ENCODE measurements at places on chromosomes 3 and 15.

DNA sequence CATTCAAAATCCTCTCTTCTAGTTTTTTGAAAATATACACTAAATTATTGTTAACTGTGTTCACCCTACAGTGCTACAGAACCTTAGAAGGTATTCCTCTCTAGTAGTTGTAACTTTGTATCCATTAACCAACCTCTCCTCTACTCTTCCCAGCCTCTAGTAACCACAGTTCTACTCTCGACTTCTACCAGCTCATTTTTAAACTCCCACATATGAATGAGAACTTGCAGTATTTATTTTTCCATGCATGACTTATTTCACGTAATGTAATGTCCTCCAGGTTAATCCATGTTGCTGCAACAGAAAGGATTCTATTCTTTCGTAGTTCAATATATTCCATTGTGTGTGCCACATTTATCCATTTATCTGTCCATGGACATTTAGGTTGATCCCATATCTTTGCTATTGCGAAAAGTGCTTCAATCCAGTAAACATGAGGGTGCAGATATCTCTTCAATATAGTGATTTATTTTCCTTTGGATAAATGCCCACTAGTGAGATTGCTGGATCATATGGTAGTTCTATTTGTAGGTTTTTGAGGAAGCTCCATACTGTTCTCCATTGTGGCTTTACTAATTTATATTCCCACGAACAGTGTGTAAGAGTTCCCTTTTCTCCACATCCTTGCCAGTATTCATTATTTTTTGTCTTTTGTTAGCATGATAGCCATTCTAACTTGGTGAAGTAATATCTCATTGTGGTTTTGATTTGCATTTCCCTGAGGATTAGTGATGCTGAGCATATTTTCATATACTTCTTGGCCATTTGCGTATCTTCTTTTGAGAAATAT is 113.7 kb upstream of the SMAD3 start:
- peak; percentile 47 for DNase-seq

GRCh38 chr15:67937153-67937761 is 97.4 kb upstream of the RNU6-1 start:
- DNase-seq: peak; percentile 37

- DNase-seq: no peak
Observed at GRCh38 chr3:11724615-11725339, 81.1 kb upstream of the VGLL4 start.

GRCh38 chr3:189572249-189572648 is 58.9 kb upstream of the TP63 start:
- DNase-seq: peak; percentile 90

- no peak for DNase-seq
Observed at GRCh38 chr3:185560676-185561075, 8.3 kb upstream of the LIPH start.

DNA sequence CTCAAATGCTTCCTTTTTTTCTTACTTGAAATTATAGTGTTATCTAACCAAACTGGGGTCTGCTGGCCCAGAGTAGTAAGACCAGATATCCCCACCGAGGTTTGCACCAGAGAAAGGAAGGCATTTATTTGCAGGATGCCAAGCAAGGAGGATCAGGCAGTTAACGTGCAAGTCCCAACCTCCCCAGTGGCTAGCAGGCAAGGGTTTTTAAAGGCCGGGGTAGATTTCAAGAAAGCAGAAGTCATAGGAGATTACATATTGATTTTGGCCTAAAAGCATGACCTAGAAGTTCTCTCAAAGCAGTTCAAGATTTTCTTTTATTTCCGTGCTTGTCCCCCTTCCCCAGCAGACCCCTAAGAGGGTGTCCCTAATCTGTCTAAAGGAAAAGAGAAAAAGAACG is 32.8 kb upstream of the STRIT1 start:
- DNase-seq: no peak

DNA sequence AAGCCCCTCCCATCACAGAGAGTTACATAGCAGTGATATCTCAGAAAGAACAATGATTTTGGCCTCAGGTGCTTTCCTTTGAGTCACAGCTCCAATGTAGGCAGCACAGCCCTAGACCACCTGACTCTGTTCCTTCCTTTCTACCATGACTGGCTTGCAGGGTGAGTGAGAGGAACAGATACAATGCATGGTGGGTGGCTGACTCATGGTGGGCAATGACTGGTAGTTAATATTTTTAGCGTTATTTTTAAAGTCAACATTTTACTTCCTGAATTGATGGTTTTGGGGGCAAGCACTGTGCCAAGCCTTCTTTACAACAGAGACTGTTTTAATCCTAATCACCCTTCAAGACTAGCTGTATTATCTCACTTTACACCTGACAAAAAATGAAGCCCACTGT is 32.8 kb upstream of the ST3GAL6 start:
- peak; percentile 84 for DNase-seq

GRCh38 chr15:36810656-36811449 is 231.4 kb downstream of the CDIN1 start:
- DNase-seq: no peak

GRCh38 chr15:56320861-56321260 is 44.4 kb upstream of the TEX9 start:
- DNase-seq: peak; percentile 27

GRCh38 chr3:193768070-193768394 is 175.0 kb downstream of the OPA1 start:
- peak; percentile 40 for DNase-seq

DNA sequence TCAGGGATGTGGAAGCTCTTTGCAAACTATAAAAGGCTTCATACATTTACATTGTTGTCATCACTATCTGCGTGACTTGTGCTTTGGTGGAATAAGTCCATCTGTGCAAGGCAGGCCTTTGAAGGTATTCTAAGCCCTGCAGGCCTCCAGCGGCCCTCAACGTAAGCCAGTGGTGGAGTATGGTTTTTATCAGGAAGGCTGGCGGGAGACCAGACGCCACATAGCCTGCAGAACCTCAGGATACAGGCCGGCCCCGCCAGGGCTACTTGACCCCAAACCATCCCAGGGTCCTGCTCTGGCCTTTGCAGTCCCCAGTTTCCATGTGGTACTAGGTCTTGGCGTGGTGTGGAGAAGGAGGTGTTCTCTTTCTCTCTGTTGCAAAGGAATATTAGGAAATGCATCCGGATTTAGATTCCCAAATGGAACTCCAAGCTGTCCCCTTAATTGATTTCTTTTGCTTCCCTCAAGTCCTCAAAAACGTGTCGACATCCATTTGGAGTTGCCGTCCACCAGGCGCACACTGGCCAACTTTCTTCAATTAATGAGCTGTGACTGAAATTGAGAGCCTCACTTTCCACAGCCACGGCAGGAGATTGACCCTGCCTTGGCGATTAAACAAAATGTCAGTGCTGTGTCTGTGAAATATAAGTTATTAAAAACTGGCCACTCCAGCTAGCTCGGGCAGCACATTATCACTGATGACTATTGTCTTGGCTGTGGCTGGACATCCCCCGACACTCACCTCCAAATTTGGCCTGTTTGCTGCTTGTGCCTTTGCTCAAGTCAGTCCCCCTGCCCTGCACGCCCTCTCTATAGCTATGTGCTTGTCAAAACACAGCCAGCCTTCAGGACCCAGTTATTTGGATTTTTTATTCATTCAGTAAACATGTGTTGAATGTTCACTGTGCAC is 239.8 kb upstream of the TLE3 start:
- DNase-seq: no peak

DNA sequence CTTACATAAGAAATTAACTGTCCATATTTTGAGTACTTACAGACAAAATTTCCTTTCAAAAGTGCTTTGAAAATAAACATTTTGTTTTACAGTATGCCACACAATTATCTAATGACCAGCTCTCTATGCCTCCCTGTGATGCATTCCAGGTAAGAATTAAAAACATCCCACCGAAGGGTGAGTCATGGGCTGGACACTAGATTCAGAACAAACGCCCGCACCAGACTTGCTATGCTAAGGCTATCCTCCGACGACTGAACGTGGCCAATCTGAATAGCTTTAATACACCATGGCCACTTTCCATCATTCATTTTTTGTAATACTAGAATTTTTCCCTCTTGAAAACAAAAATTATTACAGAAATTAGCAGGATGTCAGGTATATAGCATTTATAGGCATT is 139.8 kb upstream of the TNIK start:
- no peak for DNase-seq

DNA sequence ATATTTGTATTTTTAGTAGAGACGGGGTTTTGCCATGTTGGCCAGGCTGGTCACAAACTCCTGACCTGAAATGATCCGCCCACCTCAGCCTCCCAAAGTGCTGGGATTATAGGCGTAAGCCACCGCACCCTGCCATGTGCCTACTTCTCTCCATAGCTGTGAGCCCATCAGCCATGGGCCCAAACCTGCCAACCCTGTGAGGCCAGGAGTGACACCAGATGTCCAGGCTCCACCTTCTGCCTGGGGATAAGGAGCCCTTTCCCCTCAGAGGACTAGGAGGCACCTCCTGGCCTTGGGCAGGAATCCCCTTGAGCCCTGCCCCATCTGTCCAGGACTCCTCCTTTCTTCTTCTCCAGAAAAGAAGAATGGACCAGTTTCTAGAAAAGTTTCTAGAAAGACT is 14.2 kb upstream of the RFT1 start:
- no peak for DNase-seq

- DNase-seq: peak; percentile 41
Observed at GRCh38 chr15:29889542-29890329, 67.5 kb upstream of the TJP1 start.

DNA sequence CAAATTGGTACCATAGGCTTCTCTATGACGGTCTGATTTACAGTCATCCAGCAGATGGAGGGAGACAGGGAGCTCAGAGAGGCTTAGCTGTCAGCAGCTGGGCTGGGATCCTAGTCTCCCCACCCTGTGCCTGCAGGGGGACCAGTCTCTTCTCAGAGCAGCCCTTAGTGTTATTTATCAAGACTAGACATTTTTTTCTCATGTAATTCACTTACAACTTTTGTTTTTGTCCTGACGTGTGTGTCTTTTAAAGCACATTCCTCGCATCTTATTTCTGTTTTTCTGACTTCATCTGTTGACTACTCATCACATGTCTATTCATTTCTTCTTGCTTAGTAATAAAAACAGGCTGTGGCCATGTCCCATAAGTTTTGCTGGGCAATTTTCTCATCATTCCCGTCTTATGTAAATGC is 116.1 kb downstream of the KLF13 start:
- DNase-seq: peak; percentile 70

DNA sequence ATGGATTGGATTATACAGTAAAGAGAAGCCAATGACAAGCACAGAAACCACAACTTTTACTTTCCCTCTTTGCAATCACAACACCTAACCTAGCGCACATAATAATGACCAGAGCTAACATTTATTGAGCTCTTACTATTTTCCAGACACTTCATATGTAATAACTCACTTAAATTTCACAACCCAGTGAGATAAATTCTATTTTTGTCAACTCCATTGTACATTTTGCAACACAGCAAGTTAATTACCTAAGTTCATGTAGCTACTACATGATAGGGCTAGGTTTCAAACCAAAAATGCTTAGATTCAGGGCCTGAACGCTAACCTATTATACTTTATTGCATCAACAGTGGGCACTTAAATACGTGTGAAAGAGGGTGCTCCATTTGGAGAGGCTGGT is 89.5 kb downstream of the GADL1 start:
- no peak for DNase-seq

DNA sequence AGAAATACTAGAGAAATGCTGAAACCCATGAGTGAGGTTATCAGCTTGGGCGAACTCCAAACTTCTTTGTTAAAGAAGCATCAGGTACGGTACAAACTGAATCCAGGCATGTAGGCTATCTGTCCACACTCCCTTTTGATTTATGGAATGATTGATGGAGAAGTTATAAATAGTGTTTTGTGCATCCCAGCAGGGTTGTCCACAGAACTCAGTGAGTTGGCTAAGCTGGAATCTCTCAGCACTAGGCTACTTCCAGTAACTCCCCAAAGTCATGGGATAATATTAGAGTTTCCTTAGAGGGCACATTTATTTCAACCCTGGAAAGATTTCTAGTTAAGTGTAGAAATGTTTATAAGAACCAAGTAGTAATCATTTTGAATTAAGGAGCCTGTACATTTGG is 186.2 kb upstream of the CRBN start:
- DNase-seq: no peak

GRCh38 chr3:157388976-157389375 is 47.7 kb upstream of the PTX3 start:
- DNase-seq: peak; percentile 20

- no peak for DNase-seq
Observed at GRCh38 chr3:71041371-71041770, 542.2 kb downstream of the FOXP1 start.

GRCh38 chr15:57085267-57085666 is 166.8 kb downstream of the TCF12 start:
- DNase-seq: peak; percentile 62

- DNase-seq: no peak
Observed at GRCh38 chr3:18739099-18739433, 313.9 kb upstream of the SATB1 start.

- DNase-seq: no peak
Observed at GRCh38 chr3:159185443-159186050, 383.7 kb downstream of the MFSD1 start.

- DNase-seq: no peak
Observed at GRCh38 chr3:113602256-113602655, 69.9 kb downstream of the SIDT1 start.

DNA sequence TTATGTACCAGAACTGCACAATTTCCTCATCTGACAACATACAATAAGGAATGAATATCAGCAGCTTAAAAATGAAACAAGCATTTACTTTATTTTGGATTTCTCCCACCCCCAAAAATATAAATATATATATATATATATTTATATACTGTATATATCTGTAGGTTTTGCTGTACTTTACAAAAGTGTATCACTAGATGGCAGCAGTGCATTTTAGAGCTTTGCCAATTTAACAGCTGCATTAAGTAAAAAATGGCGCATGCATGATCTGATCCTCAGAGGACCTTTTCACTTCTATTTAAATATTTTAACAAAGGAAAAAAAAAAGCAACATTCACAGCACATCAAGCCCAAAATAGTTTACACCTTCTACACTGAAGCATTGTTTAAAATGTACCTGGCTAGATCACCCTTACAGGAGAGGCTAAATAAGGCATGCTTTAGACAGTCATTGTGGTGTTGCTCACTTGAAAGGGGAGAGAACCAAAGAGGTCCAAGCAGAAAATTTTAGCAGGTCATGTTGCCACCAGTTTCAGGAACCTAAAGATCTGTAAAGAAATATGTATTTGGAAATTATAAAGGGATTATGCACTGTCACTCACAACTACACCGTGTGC is 72.6 kb downstream of the NPTN start:
- DNase-seq: peak; percentile 59
